Suprapubic skin (tissue), 4 donors: ENCODE measurements at places on chromosomes 16 and 17.

GRCh38 chr17:9702914-9703780 lies 57.8 kb downstream of the USP43 start:
- DNase-seq, result no peak
- H3K27ac ChIP-seq, result no peak overlapping the region

DNA sequence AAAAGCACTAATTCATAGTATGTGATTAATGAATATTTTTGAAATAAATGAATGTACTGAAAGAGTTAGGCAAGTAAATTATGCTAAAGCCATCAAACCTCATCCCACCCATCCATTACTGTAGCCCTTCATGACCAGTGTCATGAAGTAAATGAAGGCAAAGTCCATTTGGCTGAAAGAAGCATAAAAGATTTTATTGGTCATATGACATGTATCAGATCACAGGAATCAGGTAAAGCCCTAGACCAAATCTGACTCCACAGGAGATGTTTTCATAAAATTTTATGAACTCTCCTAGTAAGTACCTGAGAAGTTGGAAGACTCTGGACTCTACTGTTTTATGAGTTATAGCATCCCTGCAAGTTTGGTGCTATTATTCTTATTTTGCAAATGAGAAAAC lies 213.5 kb downstream of the TMEM114 start:
- H3K27ac ChIP-seq, result no peak overlapping the region
- H3K27me3 ChIP-seq, result no peaks in the 10 kb centered on the region
- DNase-seq, result no peak
- no peak overlapping the region for H3K4me3 ChIP-seq
- H3K36me3 ChIP-seq, result no peaks in the 10 kb centered on the region

DNA sequence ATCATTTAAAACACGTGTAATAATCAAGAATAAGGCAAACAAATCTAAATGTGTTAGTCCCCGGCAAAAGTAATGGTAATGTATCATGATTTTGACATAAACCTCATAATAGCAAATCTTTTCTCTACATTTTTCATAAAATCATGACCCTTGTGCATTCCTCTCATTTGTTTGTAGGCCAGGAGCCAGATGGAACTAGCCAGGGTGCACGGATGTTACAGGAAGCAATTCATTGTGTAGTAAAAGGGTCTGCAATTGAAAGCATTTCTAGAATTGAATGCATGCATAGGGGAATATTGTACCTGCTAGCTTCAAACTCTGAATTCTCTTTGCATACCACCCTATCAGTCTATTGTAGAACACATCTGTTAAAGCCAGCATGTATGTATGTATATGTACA lies 66.6 kb downstream of the CNTNAP4 start:
- no peaks in the 10 kb centered on the region for H3K36me3 ChIP-seq
- no peaks in the 10 kb centered on the region for H3K27me3 ChIP-seq
- DNase-seq, result no peak
- no peaks in the 10 kb centered on the region for H3K4me1 ChIP-seq
- H3K27ac ChIP-seq, result no peak overlapping the region
- H3K4me3 ChIP-seq, result no peak overlapping the region

GRCh38 chr17:51200295-51200694 lies 34.1 kb downstream of the NME2 start:
- H3K36me3 ChIP-seq, result peaks cover 81% of the 10 kb centered on the region
- H3K4me1 ChIP-seq, result no peaks in the 10 kb centered on the region
- no peaks in the 10 kb centered on the region for H3K27me3 ChIP-seq
- no peak for DNase-seq

GRCh38 chr16:24041834-24042631 lies 206.2 kb downstream of the PRKCB start:
- H3K36me3 ChIP-seq, result no peaks in the 10 kb centered on the region
- no peaks in the 10 kb centered on the region for H3K27me3 ChIP-seq
- H3K4me1 ChIP-seq, result no peaks in the 10 kb centered on the region
- H3K27ac ChIP-seq, result no peak overlapping the region

DNA sequence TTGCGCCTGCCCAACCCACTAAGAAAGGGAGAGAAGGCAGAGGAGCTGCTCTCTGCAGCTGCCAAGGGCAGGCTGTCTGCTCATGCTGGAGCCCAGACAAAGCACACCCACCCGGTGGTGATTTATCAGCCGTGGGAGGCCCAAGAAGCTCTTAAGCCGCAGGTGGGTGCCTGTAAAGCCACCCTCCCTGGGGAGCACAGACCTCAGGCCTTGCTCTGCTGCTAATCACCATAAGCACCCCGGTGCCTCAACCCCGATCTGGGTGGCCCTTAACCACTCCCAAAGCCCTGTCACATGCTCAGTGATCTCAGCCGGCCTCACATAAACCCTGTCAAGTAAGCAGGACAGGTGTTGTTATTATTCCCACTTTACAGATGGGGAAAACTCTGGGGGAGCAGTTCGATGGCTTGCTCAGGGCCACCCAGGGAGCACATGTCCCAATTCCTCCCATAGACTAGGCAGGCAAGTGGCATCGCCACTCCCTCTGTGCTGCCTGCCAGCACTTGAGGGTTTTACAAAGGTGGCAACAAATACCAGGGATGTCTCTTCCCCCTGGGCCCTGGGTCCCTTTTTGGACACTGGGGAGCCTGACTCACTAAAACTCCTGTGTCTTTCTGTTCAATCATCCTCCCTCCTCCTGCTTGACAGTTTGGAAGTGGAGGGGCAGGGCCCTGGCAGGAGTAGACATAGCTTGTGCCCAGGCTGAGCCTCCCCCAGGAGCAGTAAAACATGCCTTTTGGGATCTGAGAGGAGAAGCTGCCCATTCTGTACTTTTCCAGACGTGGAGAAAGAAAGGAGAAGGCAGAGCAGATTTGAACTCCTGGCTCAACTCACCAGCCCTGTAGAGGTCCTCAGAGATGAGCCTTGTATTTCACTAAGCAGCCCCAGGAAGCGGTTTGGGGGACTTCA lies 299.3 kb downstream of the SOX9 start:
- no peak overlapping the region for H3K4me3 ChIP-seq
- H3K4me1 ChIP-seq, result peaks cover 32% of the 10 kb centered on the region
- no peak overlapping the region for H3K27ac ChIP-seq
- no peaks in the 10 kb centered on the region for H3K36me3 ChIP-seq

- peaks cover 20% of the 10 kb centered on the region for H3K36me3 ChIP-seq
- H3K4me3 ChIP-seq, result peak overlapping the region; percentile 28
- peaks cover 58% of the 10 kb centered on the region for H3K4me1 ChIP-seq
These were observed 6.8 kb downstream of the CBX4 start for GRCh38 chr17:79832218-79833109.

DNA sequence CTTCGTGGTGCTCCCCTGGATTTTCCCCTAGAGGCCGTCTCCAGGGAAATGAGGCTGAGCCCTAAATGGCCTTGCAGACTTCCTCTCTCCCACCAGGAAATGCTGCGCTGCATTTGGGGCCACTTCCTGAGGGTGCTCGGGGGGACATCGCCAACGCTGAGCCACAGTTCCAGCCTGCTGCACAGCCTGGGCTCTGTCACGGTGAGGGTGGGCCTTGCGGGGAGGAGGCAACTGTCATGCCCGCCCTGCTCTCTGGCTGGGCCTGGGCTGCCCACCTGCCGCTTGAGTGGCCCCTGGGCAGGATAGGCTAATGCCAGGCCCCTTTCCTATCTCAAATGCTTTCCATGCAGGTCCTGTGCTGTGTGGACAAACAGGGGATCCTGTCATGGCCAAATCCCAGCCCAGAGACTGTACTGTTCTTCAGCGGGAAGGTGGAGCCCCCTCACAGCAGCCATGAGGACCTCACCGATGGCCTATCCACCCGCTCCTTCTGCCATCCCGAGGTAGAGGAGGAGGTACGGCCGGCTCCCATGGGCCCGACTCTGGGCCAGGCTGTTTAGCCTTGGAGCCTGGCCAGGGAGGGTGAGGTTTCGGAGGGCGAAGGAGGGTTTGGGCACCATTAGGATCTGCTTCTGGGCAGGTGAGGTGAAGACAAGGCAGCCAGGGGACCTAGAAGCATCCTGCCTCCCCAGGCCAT lies 24.2 kb downstream of the CASKIN2 start:
- no peak overlapping the region for H3K4me3 ChIP-seq
- H3K4me1 ChIP-seq, result peaks cover 20% of the 10 kb centered on the region
- DNase-seq, result no peak
- no peaks in the 10 kb centered on the region for H3K27me3 ChIP-seq
- H3K27ac ChIP-seq, result no peak overlapping the region

GRCh38 chr16:46583036-46583435 lies 38.1 kb downstream of the SHCBP1 start:
- no peak overlapping the region for H3K27ac ChIP-seq
- H3K36me3 ChIP-seq, result peaks cover 10% of the 10 kb centered on the region
- no peak for DNase-seq
- no peaks in the 10 kb centered on the region for H3K4me1 ChIP-seq
- H3K4me3 ChIP-seq, result no peak overlapping the region
- no peaks in the 10 kb centered on the region for H3K27me3 ChIP-seq

DNA sequence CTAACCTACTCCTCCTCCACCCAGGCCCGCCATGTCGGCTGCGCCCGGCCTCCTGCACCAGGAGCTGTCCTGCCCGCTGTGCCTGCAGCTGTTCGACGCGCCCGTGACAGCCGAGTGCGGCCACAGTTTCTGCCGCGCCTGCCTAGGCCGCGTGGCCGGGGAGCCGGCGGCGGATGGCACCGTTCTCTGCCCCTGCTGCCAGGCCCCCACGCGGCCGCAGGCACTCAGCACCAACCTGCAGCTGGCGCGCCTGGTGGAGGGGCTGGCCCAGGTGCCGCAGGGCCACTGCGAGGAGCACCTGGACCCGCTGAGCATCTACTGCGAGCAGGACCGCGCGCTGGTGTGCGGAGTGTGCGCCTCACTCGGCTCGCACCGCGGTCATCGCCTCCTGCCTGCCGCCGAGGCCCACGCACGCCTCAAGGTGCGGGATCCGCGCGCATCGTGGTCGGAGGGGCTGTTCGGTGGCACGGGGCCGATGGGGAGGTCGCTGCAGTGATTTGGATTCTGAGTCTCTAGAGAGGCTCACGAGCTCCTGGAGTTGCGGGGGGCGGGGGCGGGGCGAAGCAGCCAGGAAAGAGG lies 878 bp downstream of the TRIM72 start:
- no peak for DNase-seq
- peaks cover 32% of the 10 kb centered on the region for H3K4me1 ChIP-seq
- peak overlapping the region; percentile 54 for H3K4me3 ChIP-seq
- H3K27ac ChIP-seq, result no peak overlapping the region
- no peaks in the 10 kb centered on the region for H3K36me3 ChIP-seq
- H3K27me3 ChIP-seq, result peaks cover 32% of the 10 kb centered on the region

- H3K4me3 ChIP-seq, result no peak overlapping the region
- DNase-seq, result peak; percentile 92
- H3K27me3 ChIP-seq, result no peaks in the 10 kb centered on the region
- peaks cover 85% of the 10 kb centered on the region for H3K4me1 ChIP-seq
- H3K36me3 ChIP-seq, result no peaks in the 10 kb centered on the region
- H3K27ac ChIP-seq, result peak overlapping the region; percentile 97
These were observed 44.0 kb downstream of the TUBD1 start for GRCh38 chr17:59848778-59849177.

GRCh38 chr16:3460121-3460520 lies 16.6 kb downstream of the NAA60 start:
- H3K36me3 ChIP-seq, result no peaks in the 10 kb centered on the region
- H3K27me3 ChIP-seq, result no peaks in the 10 kb centered on the region
- H3K27ac ChIP-seq, result no peak overlapping the region
- no peak overlapping the region for H3K4me3 ChIP-seq

- no peaks in the 10 kb centered on the region for H3K36me3 ChIP-seq
- no peaks in the 10 kb centered on the region for H3K27me3 ChIP-seq
- no peak overlapping the region for H3K4me3 ChIP-seq
- DNase-seq, result no peak
- H3K4me1 ChIP-seq, result peaks cover 31% of the 10 kb centered on the region
These were observed 46.1 kb downstream of the ABCA8 start for GRCh38 chr17:68909066-68909465.

- no peak overlapping the region for H3K4me3 ChIP-seq
- H3K27me3 ChIP-seq, result no peaks in the 10 kb centered on the region
- H3K4me1 ChIP-seq, result peaks cover 32% of the 10 kb centered on the region
- no peak overlapping the region for H3K27ac ChIP-seq
- no peaks in the 10 kb centered on the region for H3K36me3 ChIP-seq
These were observed 1.7 kb upstream of the DBNDD1 start for GRCh38 chr16:90020838-90021382.

DNA sequence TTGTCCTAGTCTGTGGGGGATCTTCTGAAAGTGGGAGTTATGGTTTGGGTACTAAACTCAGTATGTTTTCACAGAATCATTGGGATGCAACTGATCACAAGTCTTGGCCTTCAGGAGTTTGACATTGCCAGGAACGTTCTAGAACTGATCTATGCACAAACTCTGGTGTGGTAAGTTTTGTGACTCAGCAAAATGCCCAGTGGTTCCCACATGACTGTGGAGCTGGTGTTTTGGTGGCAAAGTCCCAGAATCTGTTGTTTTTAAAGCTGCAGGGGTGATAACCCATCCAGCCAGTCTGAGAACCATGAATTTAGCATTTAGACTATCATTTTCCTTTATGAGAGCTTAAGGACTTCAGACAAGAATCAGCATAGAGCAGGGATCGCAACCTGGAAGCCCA lies 40.6 kb downstream of the GDE1 start:
- H3K4me3 ChIP-seq, result no peak overlapping the region
- H3K36me3 ChIP-seq, result no peaks in the 10 kb centered on the region
- H3K4me1 ChIP-seq, result no peaks in the 10 kb centered on the region
- no peak for DNase-seq

GRCh38 chr17:15659663-15660062 lies 24.4 kb downstream of the TRIM16 start:
- DNase-seq, result no peak
- H3K27ac ChIP-seq, result no peak overlapping the region
- no peaks in the 10 kb centered on the region for H3K27me3 ChIP-seq
- H3K4me1 ChIP-seq, result peaks cover 10% of the 10 kb centered on the region
- H3K4me3 ChIP-seq, result no peak overlapping the region

DNA sequence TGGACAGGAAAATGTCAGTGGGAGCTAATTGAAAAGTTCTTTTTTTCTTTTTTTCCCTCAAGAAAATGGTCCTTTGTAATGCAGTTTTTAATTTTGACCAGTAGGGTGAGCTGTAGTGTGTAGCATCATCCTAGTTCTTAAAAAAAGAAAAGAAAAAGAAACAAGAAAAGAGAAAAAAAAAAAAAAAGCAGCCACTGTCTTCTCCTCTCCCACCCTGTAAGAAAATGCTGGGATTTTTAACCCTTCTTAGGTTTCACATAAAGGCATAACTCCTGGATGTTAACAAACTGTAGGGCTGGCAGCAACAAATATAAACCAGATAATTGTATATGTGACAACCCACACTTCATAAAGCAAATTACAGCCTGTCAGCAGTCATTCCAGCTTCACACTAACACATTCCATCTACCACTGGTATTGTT lies 78.1 kb downstream of the SKAP1 start:
- H3K4me3 ChIP-seq, result no peak overlapping the region
- DNase-seq, result no peak
- H3K27ac ChIP-seq, result no peak overlapping the region
- no peaks in the 10 kb centered on the region for H3K36me3 ChIP-seq
- no peaks in the 10 kb centered on the region for H3K4me1 ChIP-seq
- H3K27me3 ChIP-seq, result peaks cover 17% of the 10 kb centered on the region
